ENCODE measurements at places on chromosomes 3 and 15. TPM values are rescaled to one million over a fixed set of nuclear protein-coding genes. Genes with fewer than 3 reads are reported as not detected.

GRCh38 chr3:155605571-155605970 is 139.3 kb downstream of the PLCH1 start:
- no peak overlapping the region for H3K4me3 ChIP-seq
- no peak for DNase-seq
- H3K27ac ChIP-seq: no peak overlapping the region
- H3K4me1 ChIP-seq: no peaks in the 10 kb centered on the region
- H3K36me3 ChIP-seq: no peaks in the 10 kb centered on the region

DNA sequence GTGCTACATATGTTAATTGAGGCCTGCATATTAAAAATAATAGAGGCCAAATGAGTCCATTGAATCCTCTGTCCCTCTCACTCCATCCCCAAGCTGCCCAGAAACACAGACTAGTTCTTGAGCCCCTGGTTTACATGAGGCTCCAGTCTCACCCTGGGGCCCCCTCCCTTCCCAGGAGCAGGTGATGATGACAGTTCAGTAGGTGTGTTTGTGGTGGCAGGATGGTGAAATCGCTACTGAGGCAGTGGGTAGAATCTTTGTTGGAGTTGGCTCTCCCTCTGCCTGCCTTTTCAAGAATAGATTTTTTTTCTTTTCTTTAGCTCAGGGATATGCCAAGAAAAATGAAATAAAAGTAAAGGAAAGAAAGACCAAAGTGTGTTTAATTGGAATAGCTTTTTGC is 288.7 kb downstream of the EPHB1 start:
- no peak for DNase-seq
- H3K27me3 ChIP-seq: no peaks in the 10 kb centered on the region

GRCh38 chr3:8607234-8608040 is 37.2 kb downstream of the SSUH2 start:
- H3K36me3 ChIP-seq: no peaks in the 10 kb centered on the region
- H3K27me3 ChIP-seq: no peaks in the 10 kb centered on the region
- H3K27ac ChIP-seq: no peak overlapping the region
- no peak for DNase-seq
- no peaks in the 10 kb centered on the region for H3K4me1 ChIP-seq

GRCh38 chr3:113161661-113162060 is 49.7 kb upstream of the BOC start:
- no peak overlapping the region for H3K4me3 ChIP-seq
- H3K36me3 ChIP-seq: no peaks in the 10 kb centered on the region
- H3K27me3 ChIP-seq: no peaks in the 10 kb centered on the region
- H3K4me1 ChIP-seq: no peaks in the 10 kb centered on the region
- DNase-seq: no peak
- H3K27ac ChIP-seq: no peak overlapping the region

GRCh38 chr3:154356009-154356408 is 31.7 kb upstream of the DHX36 start:
- H3K4me1 ChIP-seq: no peaks in the 10 kb centered on the region
- H3K27me3 ChIP-seq: no peaks in the 10 kb centered on the region
- DNase-seq: no peak
- no peak overlapping the region for H3K4me3 ChIP-seq
- H3K27ac ChIP-seq: no peak overlapping the region

GRCh38 chr15:29871401-29871800 is 49.1 kb upstream of the TJP1 start:
- H3K27me3 ChIP-seq: no peaks in the 10 kb centered on the region
- no peak for DNase-seq
- H3K4me1 ChIP-seq: no peaks in the 10 kb centered on the region
- no peak overlapping the region for H3K4me3 ChIP-seq
- H3K36me3 ChIP-seq: no peaks in the 10 kb centered on the region
- no peak overlapping the region for H3K27ac ChIP-seq

- no peaks in the 10 kb centered on the region for H3K27me3 ChIP-seq
- no peak overlapping the region for H3K4me3 ChIP-seq
- H3K27ac ChIP-seq: no peak overlapping the region
- H3K36me3 ChIP-seq: no peaks in the 10 kb centered on the region
- H3K4me1 ChIP-seq: no peaks in the 10 kb centered on the region
Measured at GRCh38 chr15:80594091-80594889, 100.8 kb upstream of the ABHD17C start.

- H3K36me3 ChIP-seq: no peaks in the 10 kb centered on the region
- no peak overlapping the region for H3K27ac ChIP-seq
- no peaks in the 10 kb centered on the region for H3K27me3 ChIP-seq
- no peak overlapping the region for H3K4me3 ChIP-seq
- no peaks in the 10 kb centered on the region for H3K4me1 ChIP-seq
Measured at GRCh38 chr15:76393614-76394013, 57.0 kb downstream of the ISL2 start.

DNA sequence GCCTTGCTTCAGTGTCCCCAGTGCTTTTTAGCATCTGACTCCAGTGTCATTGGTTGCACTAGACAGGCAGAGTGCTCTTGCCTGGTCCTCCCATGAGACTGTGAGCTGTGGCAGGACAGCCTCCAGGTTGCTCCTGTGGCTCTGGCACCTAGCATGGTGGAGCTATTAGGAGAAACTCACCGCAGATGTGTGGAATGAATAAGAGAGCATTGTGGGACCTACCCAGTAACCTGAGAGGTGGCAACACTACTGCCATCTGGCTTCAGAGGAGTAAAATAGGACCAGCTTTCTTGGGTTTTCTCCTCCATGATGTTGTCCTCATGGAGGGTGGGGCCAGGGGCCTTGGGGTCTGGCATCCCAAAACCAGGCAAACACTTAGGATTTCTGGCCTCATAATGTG is 183.6 kb downstream of the EPHB1 start:
- H3K36me3 ChIP-seq: no peaks in the 10 kb centered on the region
- no peak overlapping the region for H3K27ac ChIP-seq
- H3K4me3 ChIP-seq: no peak overlapping the region
- H3K27me3 ChIP-seq: no peaks in the 10 kb centered on the region
- no peaks in the 10 kb centered on the region for H3K4me1 ChIP-seq

GRCh38 chr3:14223595-14223994 is 45.0 kb downstream of the LSM3 start:
- DNase-seq: peak; percentile 9
- H3K36me3 ChIP-seq: no peaks in the 10 kb centered on the region
- no peak overlapping the region for H3K27ac ChIP-seq
- H3K4me3 ChIP-seq: no peak overlapping the region

- no peaks in the 10 kb centered on the region for H3K4me1 ChIP-seq
- no peaks in the 10 kb centered on the region for H3K36me3 ChIP-seq
- DNase-seq: peak; percentile 87
- peak within 1 kb of the TSS; percentile 73 for H3K4me3 ChIP-seq
Measured at GRCh38 chr3:134250717-134251220, at the start of gene RYK. TSS of gene RYK (minus strand) at chr3:134250859. CDS start at chr3:134250654, 205 bp downstream.

- no peak overlapping the region for H3K27ac ChIP-seq
- peak; percentile 17 for DNase-seq
- no peaks in the 10 kb centered on the region for H3K4me1 ChIP-seq
- no peaks in the 10 kb centered on the region for H3K27me3 ChIP-seq
- H3K4me3 ChIP-seq: no peak overlapping the region
Measured at GRCh38 chr3:70737666-70738290, 425.3 kb upstream of the MDFIC2 start.

DNA sequence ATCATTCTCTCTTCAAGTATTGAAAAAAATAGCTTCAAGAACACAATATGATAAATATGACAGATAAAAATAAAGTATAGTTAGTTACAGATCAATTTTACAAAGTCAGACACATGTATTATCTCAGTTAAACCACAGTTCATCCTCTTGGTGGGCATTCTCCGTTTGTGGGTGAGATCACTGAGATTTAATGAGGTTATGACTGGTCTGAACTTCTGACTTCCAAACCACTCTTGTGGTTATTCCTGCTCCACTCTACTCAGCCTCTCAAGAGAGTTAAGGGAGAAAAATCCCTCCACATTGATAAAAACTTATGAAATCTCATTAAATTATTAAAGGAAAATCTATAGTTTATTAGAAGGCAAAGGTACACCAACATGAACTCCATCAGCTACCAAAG is 229.9 kb upstream of the LRTM1 start:
- H3K4me1 ChIP-seq: no peaks in the 10 kb centered on the region
- H3K36me3 ChIP-seq: no peaks in the 10 kb centered on the region
- no peak overlapping the region for H3K27ac ChIP-seq
- no peak for DNase-seq
- no peaks in the 10 kb centered on the region for H3K27me3 ChIP-seq
- H3K4me3 ChIP-seq: no peak overlapping the region

DNA sequence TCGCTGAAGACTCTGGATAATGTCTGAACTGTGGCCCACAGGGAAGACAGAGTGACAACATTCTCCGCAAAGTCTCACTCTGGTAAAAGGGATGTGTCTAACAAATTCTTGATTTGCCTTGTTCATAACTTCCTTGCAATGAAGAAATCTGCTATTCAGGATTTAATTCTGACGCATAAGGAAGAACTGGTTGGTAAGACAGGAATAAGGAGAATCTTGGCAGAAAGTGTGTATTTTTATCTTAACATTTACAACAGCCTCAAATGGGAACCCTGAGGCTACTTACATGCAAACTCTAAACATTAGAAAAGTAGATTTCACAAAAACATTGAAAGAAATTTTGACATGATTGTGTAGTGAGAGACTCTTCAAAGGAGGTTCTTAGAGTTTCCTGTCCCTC is 10.8 kb upstream of the PLD1 start:
- no peaks in the 10 kb centered on the region for H3K4me1 ChIP-seq
- no peaks in the 10 kb centered on the region for H3K36me3 ChIP-seq
- H3K27ac ChIP-seq: no peak overlapping the region
- H3K4me3 ChIP-seq: no peak overlapping the region

DNA sequence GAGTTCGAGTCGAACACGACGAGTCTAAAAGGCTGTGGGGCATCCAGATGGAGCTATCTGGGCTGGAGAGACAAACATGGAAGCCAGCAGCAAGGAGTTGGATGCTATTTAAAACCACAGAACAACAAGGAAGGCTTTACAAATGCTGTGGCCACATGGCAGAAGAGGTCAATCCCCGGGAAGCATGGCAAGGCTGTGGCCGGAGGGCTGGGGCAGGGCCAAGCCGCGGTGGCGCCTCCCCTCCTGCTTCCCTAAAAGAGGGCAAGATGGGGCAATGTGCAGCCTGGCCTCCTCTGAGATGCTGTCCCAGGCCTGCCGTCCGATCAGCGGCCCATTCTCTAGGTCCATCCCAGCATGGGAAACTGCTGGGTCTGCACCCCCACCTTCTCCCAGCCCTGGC is 139.1 kb downstream of the SRGAP3 start:
- no peak overlapping the region for H3K27ac ChIP-seq
- H3K4me1 ChIP-seq: no peaks in the 10 kb centered on the region
- no peak overlapping the region for H3K4me3 ChIP-seq
- no peaks in the 10 kb centered on the region for H3K27me3 ChIP-seq
- no peaks in the 10 kb centered on the region for H3K36me3 ChIP-seq

- H3K27me3 ChIP-seq: no peaks in the 10 kb centered on the region
- H3K4me1 ChIP-seq: no peaks in the 10 kb centered on the region
- no peaks in the 10 kb centered on the region for H3K36me3 ChIP-seq
- no peak overlapping the region for H3K27ac ChIP-seq
Measured at GRCh38 chr3:136456196-136456595, 206.1 kb downstream of the PCCB start.

DNA sequence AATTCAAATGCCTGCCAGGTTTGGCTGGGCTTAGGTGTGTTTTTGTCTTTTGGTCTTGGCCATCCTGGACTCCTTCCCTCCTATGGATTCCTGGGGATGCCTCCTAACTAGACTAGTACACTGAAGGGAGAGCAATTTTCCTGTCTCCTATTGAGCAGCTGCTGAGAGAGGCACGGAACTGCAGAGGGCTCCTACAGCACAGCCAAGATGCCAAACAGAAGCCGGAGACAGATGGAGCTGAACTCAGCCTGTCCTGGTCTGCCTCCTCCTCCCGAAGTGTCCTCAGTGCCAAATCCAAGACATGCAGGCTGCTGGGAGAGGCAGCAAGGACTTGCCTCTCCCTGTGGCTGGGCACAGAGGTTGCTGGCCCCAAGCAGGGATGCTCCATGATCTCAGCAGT is 256.6 kb upstream of the PROK2 start:
- no peak overlapping the region for H3K27ac ChIP-seq
- no peaks in the 10 kb centered on the region for H3K36me3 ChIP-seq
- no peak overlapping the region for H3K4me3 ChIP-seq
- no peak for DNase-seq
- H3K4me1 ChIP-seq: no peaks in the 10 kb centered on the region

DNA sequence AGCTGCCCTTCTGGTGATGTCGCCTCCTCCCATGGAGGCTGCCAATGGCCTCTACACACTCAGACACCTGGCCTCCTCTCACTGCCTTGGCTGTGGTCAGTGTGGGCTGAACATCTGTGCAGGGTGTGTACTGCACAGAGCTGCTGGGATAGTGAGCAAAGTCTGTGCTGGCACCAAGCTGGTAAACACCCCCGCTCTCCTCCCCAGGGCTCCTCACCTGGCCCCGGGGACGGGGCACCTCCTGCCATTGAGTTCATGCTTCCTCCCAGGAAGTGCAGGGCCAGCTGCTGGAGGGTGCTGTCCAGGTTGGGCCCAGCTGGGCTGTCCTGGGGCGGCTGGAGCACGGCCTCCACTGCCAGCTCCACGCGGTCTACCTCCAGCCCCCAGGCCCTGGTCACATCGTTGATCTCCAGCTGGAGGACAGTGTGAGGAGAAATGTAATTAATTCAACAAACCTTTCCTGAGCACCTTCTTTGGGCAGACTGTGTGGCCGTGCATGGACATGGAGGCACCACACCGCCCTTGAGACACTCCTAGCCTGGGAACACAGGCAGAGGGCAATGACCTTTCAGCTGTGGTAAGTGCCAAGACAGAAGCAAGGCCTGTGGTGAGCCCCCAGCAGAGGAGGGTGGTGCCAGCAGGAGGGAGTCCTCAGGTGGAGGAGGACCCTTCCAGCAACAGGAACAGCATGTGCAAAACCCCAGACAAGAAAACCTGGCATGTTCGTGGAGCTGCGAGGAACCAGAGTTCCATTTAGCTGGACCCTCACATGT is 6.8 kb downstream of the STOML1 start:
- DNase-seq: no peak
- no peaks in the 10 kb centered on the region for H3K36me3 ChIP-seq
- H3K27ac ChIP-seq: peak overlapping the region; percentile 29
- no peaks in the 10 kb centered on the region for H3K27me3 ChIP-seq
- no peak overlapping the region for H3K4me3 ChIP-seq

GRCh38 chr3:49122886-49123545 is 2.4 kb upstream of the USP19 start:
- no peak overlapping the region for H3K4me3 ChIP-seq
- no peaks in the 10 kb centered on the region for H3K27me3 ChIP-seq
- peaks cover 10% of the 10 kb centered on the region for H3K4me1 ChIP-seq
- no peak for DNase-seq
- no peak overlapping the region for H3K27ac ChIP-seq

LDHAL6B gene
- not detected for total RNA-seq

SLC12A8 gene
- total RNA-seq: 33.7 TPM

RBMS3 gene
- 9.6 TPM for total RNA-seq

KNSTRN gene
- 51.2 TPM for total RNA-seq

GOLGA6L25 gene
- not detected for total RNA-seq

SCG5 gene
- 4.1 TPM for total RNA-seq

SEMA6D gene
- total RNA-seq: 26.4 TPM

NEK11 gene
- 5.8 TPM for total RNA-seq

ALPK3 gene
- total RNA-seq: 2.4 TPM

PROS1 gene
- total RNA-seq: 11.2 TPM

IL17RB gene
- total RNA-seq: 18.6 TPM

GPD1L gene
- total RNA-seq: 70.3 TPM

SLC28A1 gene
- total RNA-seq: 0.80 TPM
